Activated T-helper 2 cell treated with anti-CD3 and anti-CD28 coated beads, Interferon-gamma antibody, Interleukin-2, Interleukin-4, amounts not matched to agents 10 μg/mL and 5 μg/mL and 100 μg/mL, durations not matched to agents 14 hours and 24 hours and 36 hours (primary cell): ENCODE measurements at places on chromosomes 7 and 10. TPM values are rescaled to one million over a fixed set of nuclear protein-coding genes. Genes with fewer than 3 reads are reported as not detected.

DNA sequence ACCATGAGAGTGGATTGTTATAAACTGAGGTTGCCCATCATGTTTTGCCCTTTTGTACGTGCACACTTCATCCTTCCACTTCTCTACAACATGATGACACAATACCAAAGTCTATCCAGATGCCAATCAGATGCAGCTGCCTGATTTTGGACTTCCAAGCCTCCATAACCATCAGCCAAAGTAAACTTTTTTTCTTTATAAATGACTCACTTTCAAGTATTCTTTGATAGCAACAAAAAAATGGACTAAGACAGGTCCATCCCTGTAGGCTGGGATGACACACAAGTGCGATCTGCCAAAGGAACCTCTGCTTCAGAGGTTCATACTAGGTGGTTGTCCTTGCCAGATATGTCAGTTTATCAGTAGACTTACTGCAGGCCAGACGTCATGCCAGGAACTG is 320.2 kb upstream of the FZD1 start:
- no peak for DNase-seq

DNA sequence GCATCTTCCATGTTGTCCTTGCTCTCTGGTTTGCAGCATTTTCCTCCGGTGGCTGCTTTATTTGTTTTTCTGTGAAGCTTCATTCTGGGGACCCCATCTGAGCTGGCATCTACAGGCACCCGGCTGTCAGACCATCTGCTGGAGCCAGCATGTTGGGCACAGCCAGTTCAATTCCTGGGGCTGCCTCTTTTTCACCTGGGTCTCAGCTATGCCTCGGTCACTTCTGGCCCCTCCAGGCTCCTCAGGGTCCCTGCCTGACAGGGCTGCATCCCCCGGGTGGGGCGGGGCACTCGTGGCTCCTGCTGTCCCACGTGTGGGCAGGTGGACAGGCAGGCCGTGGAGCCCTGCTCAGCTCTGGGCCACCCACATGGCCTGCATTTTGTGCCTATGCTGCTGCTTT is 8.1 kb downstream of the SCART1 start:
- no peak for DNase-seq

GIMAP1 gene
- total RNA-seq, result 3.9 and 4.5 TPM in 2 replicates

- no peak for DNase-seq
These were observed 28.8 kb upstream of the ZRANB1 start for GRCh38 chr10:124913167-124913566.

GRCh38 chr7:65381742-65382141 is 8.1 kb downstream of the ZNF92 start:
- DNase-seq, result no peak
